ENCODE measurements at places on chromosomes 11 and 22.
A peak's percentile ranks its signal among the peaks of the same experiment; 100 is the strongest.

DNA sequence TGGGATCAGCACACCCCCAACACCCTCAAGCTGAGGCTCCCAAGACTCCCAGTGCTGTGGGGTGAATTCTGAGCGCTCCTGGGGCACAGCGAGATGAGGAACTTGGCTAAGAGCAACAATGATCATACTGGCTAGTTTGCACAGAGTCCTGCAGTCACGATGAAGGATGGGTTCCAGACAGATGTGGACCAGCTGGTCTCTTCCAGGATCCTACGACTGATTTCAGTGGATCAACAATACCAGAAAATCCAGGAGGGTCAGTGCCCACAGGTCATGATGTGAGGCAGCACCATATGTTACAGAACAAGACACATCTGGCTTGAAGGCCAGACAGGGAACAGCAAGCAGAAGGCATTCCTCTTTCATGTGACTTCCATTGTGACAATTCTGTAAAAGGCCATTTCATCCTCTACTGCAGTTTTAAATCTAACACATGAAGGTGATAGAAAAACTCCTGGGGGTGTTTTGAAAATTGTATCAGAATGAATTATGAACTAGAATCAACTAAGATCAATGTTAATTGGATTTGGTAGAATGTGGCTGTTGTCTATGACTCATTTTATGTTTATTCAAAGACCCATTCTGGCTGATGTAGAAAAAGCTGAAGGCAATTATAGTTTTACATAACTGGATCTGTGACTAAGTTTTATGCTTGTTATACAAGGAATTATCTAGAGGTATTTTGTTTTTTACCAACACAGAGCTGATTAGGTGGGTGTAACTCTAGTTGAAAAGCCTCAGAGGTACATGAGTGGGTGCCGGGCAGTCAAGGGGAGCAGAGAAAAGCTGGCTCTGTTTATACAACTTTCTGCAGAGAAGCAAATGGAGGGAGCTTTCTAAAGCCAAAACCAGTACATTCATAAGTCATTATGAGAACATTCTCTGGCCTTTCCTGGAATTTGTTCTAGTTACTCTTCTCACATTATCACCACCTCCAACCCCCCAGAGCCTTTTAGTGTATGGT is 29.1 kb downstream of the OR52K1 start:
- DNase-seq: no peak

- DNase-seq: no peak
These were observed 23.1 kb upstream of the GNB1L start for GRCh38 chr22:19877626-19878339.

DNA sequence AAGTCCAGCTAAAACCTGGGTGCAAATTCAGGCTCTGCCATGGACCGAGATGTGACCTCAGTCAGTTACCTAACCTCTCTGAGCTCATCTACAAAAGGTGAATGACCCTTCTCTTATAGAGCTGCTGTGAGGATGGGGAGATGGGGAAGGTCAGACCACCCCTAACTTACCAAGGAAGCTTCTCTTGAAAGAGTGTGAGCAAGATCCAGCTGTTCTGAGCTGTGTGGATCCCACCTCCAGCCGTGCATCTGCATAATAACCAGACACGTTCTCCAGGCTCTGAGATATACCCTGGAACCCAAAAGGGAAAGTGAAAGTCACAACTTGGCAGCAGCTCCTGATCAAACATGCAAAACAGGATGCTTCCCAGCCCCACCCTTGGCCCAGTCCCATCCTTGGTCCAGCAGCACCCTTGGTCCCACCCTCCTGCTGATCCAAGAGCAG is at the start of gene APOL3:
Gene APOL3, minus strand, starts transcription at position 257 of the 444 bp plus-strand sequence. CDS start 11,700 bp downstream, outside the sequence.
- DNase-seq: no peak

DNA sequence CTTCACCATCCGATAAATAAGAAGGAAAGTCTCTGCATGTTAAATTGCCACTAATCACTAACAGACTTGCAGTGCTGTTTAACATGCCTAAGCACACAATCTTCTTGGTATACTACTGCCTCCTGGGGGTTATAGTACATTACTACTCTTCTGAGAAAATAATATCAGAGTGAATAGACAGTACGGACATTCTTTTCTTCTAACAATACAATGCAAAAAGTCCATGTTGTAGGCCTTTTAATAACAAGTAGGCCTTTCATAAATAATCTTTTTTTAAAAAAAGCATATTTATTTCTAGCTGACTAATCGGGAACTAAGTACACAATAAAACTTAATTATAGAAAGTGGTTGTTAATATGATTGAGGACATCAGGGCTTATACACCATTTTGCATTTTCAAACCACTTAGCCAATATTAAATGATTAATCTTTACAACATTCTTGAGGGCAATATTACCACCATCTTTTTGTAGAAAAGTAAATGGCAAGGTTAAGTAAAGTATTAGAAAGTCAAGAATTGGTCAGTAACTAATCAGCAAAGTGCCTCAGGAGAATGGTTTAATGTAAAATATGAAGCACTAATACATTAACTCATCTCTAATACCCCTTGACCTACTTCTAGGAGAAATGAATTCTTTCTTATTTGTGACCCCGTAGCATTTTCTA is 84.7 kb downstream of the TTC28 start:
- DNase-seq: peak; percentile 65

GRCh38 chr22:21568347-21569075 is 997 bp downstream of the UBE2L3 start:
- no peak for DNase-seq

GRCh38 chr22:39315389-39315788 is 4.0 kb downstream of the RPL3 start:
- no peak for DNase-seq

- peak; percentile 46 for DNase-seq
These were observed 18.6 kb upstream of the NAP1L4 start for GRCh38 chr11:3010521-3011275.

DNA sequence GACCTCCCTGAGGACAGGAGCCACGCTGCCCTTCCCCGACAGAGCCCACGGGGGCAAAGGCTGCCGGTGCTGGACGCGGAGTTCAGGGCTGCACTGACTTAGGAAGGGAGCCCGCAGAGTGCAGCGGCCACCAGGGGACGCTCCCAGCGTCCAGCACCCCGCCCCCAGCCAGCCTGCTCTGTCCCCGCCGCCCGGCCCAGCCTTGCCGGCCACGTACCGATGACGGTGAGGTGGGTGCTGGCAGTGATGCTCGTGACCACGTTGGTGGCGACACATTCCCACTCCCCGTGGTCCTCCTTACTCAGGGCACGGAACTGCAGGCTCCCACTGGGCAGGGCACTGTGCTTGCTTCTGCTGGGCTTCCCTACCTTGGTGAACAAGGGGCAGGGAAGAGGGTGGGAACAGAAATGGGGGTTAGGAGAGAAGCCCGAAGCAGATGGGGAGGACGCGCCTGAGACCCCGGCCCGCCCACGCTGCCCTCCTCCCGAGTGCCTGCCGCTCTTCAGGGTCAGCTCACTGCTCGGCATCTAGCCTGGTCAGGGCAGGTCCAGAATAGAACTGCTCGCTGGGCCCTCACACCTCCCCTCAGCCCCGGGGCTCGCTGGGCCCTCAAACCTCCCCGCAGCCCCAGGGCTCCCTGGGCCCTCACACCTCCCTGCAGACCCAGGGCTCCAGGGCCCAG is 25.9 kb downstream of the IGSF9B start:
- no peak for DNase-seq

DNA sequence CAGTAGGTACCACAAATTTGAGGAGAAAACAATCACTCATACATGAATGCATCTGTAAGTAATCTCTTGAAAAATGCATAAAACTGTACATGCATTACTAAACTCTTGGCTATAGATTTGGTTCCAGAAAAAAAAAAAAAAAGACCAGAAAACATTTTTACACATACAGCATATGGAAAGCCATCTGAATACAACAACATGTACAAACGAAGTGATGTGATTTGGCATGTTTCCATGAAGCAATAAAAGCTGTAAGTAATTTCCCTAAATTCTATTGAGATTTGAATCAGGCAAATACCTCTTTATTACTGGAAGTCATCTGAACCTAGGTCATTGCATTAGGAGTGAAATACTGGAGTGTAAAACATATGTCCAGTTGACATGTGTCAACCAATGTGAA is 31.9 kb upstream of the ZC3H12C start:
- DNase-seq: no peak

- peak; percentile 87 for DNase-seq
These were observed 418.7 kb upstream of the CADM1 start for GRCh38 chr11:115922876-115923275.

DNA sequence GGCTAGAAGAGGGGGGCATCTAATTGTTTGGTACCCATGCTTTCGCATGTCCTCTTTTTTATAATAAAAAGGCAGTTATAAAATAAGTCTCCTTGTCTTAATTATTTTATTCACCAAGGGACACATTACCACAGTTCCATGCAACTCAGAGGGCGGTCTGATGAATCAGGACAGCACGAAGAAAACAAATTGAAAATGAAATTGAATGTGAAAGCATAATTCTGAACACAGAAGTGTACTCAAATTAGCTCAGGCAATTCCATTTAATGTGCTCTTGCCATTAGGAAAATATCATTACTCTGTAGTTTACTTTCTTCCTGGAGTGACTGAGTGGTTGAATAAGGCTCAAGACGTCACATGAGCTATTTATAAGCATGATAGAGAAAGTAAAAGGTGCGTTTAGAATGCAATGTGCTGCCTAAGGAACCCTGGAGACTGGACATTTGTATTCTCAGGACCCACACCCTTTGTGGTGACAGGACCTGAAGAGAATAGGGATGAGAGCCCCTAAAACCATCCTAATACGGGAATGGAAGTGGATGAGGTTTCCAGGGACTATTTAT is 59.6 kb downstream of the MTNR1B start:
- DNase-seq: no peak

- no peak for DNase-seq
These were observed 1.3 kb downstream of the RBM4B start for GRCh38 chr11:66676282-66676919.

DNA sequence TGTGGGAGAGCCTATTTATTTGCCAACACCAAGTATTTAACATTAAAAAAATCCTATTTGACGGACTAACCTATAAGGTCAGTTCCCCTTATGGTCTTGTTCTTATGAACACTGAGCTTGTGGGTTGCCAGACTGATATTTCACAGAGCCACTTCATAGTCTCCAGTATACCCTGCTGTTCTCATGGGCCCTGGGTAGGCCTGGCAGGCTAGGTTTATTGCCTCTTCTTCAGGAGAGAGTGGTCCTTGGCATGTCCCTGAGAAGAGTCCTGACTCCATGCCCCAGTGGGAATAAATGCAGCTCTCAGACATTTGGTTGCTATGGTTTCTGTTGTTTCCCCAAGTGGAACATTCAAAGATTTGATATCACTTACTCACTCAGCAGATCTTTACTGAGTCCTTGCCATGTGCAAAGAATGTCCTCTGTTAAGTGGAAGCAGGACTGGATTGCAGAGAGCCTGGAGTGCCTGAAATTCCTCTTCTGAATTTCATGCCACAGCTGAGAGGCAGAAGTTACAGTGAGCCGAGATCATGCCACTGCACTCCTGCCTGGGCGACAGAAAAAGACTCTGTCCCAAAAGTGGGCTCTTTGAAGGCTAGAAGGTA is 15.7 kb downstream of the SLC5A1 start:
- DNase-seq: no peak

GRCh38 chr11:21612326-21612725 is 580.6 kb upstream of the ANO5 start:
- no peak for DNase-seq

- no peak for DNase-seq
These were observed 53.5 kb upstream of the DBX1 start for GRCh38 chr11:20213790-20214189.

DNA sequence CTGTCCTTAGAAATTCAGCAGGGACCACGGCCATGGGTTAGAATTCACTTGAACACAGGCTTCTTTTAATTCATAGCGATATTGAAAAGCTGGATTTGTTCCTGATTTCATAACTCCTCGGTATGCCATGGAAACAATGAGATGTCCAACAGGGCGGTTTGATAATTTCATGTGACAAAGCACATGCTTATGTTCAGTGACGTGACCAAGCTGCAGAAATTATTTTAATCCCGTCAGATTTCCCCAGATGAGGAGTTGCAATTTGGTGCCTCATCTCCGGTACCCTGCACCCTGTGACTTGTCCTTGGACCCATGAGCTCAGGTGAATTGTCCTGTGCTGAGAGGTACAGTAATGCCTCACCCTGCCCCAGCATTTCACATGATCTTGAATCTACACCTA is 81.7 kb downstream of the C11orf91 start:
- no peak for DNase-seq

DNA sequence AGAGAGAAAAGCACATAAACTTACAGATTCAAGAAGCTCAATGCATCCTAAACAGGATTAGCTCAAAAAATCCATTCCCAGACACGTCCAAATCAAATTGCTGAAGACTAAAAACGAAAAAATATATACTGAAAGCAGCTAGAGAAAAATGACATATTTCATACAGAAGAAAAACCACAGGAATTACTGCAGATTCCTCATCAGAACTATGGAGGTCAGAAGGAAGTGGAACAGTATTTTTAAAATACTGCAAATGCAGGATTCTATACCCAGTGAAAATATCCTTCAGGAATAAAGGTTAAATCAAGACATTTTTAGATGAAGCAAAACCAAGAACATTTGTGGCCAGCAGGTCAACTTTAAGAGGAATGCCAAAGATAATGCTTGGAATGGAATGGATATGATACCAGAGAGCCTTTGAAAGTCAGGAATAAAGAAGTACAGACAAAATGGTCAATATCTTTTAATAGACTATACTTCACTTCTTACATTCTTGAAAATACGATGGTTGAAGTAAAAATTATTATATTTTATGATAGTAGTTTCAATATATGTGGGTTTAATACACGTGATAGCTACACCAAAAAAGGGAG is 352.9 kb downstream of the CTTN start:
- DNase-seq: no peak

GRCh38 chr11:132685174-132685611 is 847.1 kb downstream of the OPCML start:
- DNase-seq: no peak

GRCh38 chr11:118012083-118012669 is 26.0 kb downstream of the IL10RA start:
- DNase-seq: no peak

- no peak for DNase-seq
These were observed 7.9 kb downstream of the AIP start for GRCh38 chr11:67490727-67491065.

DNA sequence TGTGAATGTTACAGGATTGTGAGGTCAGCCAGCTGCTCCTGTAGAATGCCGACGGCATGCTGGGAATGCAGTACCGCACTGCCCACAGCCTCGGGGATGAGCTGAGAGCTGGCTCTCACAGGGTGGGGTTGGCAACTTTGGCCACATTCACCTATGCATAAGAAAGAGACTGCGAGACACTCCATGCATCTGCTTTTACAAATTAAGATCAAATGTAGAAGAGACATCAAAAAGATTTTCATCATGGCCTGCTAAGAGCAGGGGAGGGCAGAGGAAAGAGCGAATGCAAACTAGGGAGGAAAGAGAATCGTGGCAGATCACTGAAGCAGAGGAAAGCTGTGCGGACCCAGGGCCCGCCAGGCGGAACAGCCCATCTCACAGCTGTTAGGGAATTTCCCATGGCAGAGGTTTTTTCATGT is 49.8 kb upstream of the SPATA19 start:
- no peak for DNase-seq

Data from NCI-H146 (cell line).